ENCODE measurements at places on chromosomes 6 and 20.
A peak's percentile ranks its signal among the peaks of the same experiment; 100 is the strongest.

GRCh38 chr20:257419-257818 lies at the start of gene DEFB132:
Gene DEFB132, plus strand, starts transcription at chr20:257724. Its CDS starts 55 bp downstream, at chr20:257779.
- DNase-seq: no peak

DNA sequence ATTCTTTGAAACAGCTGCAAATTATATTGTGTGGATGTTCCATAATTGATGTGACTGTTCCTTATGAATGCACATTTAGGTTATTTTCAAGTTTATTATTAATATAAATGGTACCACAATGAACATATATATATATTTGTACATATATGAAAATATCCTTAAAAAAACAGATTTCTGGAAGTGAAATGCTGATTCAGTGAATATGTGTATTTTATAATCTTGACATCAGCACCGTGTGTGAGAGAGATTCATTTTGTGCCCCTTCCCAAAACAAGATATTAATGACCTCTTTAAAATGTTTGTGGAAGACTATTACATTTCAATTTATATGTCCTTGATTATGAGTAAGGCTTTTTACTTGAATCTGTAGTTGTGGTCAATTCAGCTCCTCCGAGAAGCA lies 75.7 kb upstream of the PTPRT start:
- no peak for DNase-seq

DNA sequence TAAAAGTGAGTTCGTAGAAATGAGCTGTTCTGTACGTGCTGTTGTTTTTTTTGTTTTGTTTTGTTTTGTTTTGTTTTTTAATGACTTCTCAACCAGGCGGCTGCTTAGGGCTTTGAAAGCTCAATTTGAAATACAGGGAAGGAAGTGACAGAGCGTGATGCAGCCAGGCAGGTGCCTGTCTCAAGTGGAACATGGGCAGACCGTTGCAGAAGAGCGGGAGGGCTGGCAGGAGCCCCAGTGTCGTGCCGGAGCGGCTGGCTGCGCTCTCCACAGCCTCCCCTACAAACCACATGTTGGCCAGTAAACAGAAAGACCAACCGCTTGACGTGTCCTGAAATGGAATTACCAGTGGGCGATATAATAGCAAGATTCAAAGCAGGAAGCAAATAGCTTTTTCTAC lies 164.9 kb upstream of the RREB1 start:
- no peak for DNase-seq

- DNase-seq: no peak
Measured at GRCh38 chr6:40997234-40997957, 41.6 kb downstream of the UNC5CL start.

DNA sequence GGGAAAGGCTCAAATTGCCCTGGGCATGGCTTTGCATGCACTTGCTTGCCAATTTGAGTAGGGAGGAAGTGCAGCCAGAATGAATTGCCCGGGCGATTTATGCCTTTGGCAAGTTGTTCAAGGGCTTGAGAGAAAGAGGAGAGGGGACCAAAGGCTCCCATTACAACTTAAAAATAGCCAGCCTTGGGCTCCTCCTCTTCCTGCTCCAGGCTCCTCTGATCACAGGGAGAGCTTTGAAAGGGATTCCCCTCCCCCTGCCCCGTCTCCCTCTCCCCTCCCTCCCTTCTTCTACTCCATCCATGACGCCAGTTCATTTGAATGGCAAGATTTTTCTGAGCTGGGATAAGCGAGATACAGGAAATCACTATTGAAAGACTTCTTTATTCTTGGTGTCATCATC lies 304.9 kb upstream of the JAG1 start:
- no peak for DNase-seq

DNA sequence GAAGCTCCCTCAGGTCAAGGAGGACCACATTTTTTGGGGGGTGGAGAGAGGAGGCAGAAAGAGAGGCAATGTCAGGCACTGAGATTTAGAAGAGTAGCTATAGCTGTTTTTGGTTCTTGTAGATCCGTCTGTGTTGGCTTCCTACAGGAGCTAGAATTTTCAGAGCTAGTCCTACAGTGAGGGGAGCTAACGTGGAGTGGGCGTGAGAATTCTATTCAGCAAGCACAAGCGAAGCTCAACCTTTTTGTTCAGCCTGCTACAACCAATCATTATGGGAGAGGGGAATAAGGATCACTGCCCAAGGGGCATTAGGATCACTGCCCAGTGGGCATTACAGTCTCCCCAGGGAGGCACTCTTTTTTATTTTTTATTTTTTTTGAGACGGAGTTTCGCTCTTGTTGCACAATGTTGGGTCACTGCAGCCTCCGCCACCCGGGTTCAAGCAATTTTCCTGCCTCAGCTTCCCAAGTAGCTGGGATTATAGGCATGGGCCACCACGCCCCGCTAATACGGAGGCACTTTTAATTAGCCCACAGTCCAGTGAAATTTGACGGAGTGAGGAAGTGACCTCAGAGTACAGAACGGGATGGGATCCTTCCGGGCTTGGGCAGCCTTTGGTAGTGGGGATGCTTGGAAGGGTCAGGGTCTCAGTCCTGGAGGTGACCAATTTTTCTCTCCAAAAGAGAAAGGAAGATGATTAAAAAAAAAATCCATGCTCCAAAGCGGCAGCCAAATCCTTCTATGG lies 1.1 kb upstream of the PANK2 start:
- no peak for DNase-seq

DNA sequence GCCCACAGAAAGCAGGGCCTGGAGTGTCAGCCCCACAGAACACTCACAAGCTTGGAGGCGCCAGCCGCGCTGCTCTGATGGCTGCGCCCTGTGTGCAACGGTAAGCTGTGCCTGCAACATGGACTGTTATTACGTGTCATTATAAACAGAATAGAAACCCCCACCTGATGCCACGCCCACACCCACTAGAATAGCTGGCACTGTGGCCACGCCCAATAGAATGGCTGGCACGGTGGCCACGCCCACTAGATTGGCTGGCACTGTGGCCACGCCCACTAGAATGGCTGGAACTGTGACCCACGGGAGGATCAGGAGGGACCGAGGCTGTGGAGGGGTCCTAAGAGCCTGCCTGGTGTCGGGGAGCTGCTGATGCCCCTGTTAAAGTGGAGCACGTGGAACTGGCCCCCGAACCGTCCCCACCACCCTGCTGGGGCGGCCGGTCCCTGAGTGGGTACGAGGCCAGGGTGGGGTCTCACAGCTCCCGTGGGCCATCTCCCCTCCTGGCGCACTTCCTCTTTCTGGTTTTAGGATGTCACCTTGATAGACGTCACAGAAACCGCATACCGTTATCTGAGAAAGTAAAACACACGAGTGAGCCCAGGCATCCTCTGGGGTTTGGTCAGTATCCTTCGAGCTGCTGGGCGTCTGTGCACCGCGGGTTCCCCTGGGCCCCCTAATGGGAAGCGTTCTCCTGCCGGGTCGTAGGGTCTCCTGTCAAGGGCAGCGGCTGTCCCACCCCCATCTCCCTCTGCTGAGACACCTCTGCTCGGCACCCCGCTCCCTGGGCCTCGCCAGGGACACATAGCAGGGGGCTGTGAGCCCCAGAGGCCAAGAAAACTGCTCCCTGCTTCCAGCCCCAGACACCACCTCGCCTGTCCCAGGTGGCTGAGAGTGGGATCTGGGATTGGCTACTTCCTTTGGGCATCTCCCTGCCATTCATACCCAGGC lies 25.4 kb downstream of the SLC17A9 start:
- peak; percentile 71 for DNase-seq

DNA sequence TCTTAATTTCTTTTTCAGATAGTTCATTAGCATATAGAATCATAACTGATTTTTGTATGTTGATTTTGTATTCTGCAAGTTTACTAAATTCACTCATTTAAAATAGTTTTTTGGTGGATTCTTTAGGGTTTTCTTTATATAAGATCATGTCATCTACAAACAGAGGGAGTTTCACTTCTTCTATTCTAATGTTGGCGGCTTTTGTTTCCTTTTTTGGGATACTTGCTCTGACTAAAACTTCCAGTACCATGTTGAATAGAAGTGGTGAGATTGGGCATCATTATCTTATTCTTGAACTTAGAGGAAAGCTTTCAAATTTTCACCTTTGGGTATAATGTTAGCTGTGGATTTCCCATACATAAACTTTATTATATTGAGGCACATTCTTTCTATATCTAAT lies 296.9 kb downstream of the BCKDHB start:
- no peak for DNase-seq

DNA sequence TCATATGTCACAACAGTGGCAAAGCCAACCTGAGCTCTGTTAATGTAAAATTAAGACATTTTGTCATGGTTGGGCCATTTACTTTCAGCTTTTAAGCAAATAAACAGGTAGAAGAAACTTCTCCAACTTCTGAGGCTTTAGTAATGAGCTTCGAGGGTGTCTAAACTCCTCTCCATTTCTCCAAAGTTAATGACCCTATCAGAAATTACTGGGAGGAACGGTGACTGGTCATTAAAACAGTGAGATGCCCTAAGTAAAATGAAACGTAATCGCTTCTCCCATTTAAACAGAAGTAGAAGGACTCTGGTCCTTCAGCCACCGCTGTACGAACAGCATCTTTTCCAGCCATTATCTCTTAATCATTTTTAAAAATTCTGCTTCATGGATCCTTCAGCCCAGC lies 986.9 kb upstream of the MANEA start:
- DNase-seq: no peak

GRCh38 chr6:138719744-138720143 lies 53.8 kb upstream of the CCDC28A start:
- no peak for DNase-seq

DNA sequence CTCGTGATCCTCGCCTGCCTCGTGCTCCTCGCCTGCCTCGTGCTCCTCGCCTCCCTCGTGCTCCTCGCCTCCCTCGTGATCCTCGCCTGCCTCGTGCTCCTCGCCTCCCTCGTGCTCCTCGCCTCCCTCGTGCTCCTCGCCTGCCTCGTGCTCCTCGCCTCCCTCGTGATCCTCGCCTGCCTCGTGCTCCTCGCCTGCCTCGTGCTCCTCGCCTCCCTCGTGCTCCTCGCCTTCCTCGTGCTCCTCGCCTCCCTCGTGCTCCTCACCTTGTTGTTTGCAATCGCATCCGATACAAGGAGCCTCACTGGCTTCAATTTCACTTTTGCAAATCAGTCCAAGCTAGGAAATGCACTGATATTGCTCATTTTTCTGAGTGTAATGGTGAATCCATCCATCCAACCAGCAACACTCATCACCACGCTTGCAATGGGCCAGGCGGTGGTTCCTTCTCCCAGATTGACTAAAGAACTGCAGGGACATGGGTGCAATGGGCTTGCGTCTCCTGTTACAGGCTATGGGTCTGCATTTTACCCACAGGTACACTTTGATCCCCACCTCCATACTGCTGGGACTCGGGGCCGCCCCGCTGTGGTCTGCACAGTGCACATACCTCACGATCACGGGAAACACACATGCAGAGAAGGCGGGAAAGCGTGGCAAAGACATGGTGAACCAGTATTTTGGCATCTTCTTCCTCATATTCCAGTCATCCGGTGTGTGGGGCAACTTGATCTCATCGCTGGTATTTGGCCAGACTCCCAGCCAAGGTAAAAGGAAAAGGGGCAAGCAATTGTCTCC lies 4.6 kb downstream of the UNC93A start:
- DNase-seq: no peak

- no peak for DNase-seq
Measured at GRCh38 chr6:16778521-16778920, 17.3 kb upstream of the ATXN1 start.

DNA sequence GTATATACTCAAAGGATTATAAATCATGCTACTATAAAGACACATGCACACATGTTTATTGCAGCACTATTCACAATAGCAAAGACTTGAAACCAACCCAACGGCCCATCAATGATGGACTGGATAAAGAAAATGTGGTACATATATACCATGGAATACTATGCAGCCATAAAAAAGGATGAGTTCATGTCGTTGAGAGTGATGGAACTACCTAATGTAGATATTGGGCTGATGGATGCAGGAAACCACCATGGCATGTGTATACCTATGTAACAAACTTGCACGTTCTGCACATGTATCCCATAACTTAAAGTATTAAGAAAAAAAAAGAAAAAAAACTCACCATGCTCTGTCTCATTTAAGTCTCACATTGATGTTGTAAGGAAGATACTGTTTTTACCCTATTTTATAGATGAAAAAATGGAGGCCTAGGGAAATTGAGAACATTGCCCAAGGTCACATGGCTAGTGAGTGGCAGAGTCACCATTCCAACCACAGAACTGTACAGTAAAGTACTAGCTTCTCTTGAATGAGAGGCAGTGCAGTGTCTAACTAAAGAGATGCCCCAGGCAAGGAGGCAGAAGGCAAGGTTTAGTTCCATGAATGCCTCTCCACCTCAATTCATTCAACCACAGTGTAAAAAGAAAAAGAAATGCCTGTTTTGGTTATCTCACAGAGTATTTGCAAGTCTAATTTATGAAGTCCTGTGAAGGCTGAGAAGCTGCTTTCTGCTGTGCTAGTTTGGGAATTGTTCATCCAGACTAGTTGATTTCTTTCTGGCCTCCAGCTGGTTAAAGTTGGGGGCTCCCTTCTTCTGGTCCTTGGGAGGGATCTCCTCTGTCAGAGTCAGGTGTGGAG lies 68.2 kb downstream of the FIG4 start:
- no peak for DNase-seq

- DNase-seq: no peak
Measured at GRCh38 chr20:50645253-50646068, 45.9 kb downstream of the RIPOR3 start.

DNA sequence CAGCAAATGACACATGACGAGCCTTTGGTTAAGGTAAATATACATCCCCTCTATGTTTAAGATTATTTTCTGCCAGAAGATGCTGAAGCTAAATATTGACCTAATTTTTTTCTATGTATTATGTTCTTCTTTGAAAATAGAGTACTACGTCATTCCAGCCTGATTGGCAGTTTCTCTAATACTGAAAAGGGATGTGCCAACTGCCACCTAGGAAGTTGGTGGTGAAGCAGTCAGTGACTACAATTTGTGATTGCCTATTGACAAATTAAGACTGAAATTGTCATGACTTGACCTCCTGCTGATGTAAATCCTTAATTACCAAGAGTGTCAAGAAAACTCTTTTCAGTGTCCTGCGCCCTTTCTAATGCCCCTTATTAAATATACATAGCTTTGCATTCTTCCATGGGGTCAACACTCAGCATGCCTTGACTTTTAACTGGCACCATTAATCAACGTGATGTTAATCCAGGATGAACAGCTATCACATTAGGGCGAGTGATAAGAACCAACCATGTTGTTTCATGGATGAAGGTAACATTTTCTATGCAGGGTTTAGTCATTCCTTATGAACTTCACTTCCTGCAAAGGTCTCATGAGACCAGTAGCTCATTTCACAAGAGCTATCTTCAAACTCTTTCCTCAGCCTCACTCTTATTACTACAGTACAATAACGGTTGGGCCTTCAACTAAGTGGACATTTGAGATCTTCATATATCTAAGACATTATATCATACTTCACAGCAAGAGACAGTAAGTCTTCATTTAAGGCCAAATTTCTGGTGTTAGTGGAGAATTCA lies 22.5 kb upstream of the SGK1 start:
- no peak for DNase-seq
